ENCODE measurements at places on chromosomes 13 and 19.

DNA sequence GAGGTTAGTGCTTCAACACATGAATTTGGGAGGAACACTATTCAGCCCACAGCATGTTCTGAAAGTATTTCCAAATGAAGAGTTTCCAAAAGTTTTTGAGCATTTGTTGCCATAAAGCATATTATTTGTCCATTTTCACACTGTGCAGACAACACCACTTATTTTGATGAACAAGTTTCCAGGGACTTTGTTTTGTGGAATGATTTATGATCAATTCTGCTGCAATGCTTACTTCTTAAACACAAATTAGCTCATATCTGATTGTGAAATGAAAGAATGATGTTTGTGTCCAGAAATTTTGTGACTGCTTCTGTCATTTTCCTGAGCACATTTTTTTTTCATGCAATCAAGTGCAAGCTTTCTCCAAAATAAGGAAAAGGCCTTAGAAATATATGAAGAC lies 205.3 kb downstream of the RAP2A start:
- no peak for DNase-seq

DNA sequence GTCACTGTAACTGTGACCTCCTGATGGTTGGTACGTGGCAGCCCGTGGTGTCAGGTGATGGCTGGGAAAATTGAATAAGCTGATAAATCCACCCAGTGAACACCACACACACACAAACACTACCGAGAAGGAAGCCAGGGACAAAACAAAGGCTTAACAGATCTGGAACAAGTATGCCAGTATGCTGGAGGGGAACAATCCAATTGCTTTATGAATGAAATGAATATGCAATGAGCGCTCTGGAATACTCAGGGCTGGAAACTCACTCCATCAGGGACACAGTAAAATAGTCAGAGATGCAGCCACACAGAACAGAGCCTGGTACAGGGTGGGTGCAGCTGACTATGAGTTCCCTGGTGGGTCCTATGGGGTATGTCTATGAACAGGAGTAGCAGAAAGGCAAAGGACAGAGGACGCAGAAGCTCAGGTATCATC lies 16.7 kb downstream of the TMTC4 start:
- DNase-seq = no peak

- DNase-seq = peak; percentile 38
Observed at GRCh38 chr13:39016787-39017186, 21.1 kb downstream of the PROSER1 start.

GRCh38 chr13:71488201-71488600 lies 378.8 kb downstream of the DACH1 start:
- no peak for DNase-seq

- DNase-seq = no peak
Observed at GRCh38 chr13:80036845-80037504, 304.0 kb downstream of the SPRY2 start.

DNA sequence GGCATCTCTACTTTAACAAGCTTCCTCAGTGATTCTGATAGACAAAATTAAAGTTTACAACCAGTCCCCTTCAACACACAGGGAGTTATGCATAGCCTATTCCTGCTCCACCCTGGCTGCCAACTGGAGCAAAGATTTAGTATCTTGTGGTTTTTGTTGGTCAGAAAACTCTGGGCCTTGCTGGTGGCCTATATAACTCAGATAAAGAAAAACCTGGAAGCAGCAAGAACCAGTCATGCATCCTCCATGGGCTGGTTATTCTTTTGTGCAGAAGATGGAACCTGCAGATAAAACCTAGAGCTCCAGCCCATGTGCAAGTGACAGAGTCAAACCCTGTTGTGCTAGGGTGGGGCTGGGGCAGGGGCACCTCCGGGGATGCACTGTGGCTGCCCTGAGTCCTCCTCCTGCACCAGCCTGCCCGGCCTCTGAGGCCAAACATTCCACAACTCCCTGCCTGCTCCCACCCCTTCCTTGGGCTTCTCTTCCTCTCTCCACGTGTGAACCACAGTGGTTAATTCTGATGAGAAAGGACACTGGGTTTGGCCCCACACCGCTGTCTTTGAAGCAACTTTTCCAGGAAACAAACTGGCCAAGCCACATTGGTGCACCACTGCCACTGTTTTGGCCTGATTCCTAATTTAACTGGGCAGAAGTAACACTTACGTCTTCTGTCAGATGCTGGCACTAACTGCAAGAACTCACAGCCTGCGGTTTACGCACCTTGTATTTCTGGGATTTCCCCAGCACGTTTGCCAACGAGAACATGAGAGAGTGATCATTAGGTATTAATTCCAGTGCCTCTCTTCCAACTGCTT lies 23.3 kb upstream of the GGACT start:
- DNase-seq = no peak

DNA sequence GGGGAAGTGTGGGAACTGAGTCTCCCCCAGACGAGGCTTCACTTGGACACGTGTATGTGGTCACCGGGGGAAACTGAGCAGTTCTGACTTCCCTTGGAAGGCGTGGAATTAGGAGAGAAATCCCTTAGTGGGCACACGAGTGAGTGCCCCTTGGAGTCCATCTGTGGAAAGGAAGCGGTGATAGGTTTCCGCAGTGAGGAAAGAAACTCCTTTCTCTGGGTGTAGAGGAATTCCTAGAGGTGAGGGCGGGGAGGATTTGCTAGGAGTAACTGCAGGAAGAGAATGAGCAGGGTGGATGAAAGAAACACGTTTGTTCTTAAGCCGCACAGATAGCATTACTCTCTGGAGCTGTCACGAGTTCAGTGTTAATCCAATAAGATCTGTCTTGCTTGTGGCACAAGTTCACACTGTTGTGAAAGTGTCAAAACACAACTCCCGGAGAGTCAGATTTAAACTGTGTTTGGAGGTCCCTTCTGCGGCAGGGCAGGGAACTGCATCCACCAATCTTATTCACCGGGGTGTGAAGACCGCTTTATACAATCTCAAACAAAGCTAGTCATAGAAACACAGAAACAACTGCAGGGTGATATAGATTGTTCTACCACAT lies 1.2 kb downstream of the KL start:
- peak; percentile 74 for DNase-seq

GRCh38 chr19:8515317-8515716 lies 1.4 kb upstream of the ZNF414 start:
- peak; percentile 81 for DNase-seq

DNA sequence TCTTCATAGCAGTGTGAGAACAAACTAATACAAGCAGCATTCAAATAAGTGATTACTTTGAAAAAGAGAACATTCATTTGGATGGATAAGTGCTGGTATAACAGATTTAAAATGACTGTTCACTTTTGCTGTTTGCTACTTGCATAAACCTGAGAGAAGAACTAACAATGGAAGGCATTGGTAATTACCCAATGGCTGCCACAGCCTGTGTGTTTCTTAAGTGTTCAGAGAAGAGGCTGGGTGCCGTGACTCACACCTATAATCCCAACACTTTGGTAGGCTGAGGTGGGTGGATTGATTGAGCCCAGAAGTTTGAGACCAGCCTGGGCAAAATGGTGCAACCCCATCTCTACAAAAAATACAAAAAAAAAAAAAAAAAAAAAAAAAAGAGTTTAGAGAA lies 4.9 kb upstream of the TEX26 start:
- peak; percentile 25 for DNase-seq

- no peak for DNase-seq
Observed at GRCh38 chr13:94661406-94661805, 50.9 kb downstream of the SOX21 start.

GRCh38 chr13:105207572-105208293 lies 1327.7 kb downstream of the EFNB2 start:
- DNase-seq = no peak

DNA sequence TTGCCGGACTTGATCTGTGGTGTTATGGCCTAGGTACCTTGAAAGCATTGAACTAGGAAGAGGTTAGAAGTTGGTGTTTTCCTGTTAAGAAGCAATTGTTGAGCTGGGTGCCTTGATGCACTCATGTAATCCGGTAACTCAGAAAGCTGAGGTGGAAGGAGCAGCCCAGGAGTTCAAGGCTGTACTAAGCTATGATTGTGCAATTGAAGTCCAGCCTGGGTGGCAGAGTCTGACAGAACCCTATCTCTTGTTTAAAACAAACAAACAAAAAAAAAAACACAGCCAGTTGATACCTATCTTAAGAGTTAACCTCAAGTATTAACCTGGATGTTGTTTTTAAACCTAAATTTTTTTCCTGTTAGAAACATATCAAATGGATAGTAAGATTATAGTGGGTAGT lies 19.3 kb downstream of the SAFB start:
- DNase-seq = no peak

DNA sequence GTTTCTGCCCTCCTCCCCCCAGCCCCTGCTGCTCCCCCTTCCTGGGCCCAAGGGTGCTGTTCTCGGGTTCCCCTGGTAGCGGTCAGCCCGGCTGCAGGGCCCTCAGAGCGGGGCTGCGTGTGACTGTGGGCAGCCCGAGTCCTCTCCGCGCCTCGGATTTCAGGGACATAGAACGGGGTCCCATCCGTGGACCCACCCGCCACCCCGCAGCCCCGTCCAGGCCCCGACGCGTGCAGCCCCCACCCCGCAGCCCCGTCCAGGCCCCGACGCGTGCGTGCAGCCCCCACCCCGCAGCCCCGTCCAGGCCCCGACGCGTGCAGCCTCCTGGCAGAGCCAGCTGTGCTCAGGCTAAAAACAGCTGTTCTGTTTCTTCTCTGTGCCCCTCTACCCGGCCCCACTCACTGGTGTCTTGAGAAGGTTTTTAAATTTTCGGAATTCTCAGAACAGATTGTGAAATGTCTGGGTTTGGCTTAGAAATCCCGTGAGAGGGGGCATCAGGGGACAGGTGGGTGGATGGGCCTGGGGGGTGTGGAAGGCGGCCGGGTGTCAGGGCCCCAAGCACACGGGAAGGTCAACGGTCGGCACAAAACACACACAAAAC lies 5.5 kb upstream of the PRTN3 start:
- no peak for DNase-seq

DNA sequence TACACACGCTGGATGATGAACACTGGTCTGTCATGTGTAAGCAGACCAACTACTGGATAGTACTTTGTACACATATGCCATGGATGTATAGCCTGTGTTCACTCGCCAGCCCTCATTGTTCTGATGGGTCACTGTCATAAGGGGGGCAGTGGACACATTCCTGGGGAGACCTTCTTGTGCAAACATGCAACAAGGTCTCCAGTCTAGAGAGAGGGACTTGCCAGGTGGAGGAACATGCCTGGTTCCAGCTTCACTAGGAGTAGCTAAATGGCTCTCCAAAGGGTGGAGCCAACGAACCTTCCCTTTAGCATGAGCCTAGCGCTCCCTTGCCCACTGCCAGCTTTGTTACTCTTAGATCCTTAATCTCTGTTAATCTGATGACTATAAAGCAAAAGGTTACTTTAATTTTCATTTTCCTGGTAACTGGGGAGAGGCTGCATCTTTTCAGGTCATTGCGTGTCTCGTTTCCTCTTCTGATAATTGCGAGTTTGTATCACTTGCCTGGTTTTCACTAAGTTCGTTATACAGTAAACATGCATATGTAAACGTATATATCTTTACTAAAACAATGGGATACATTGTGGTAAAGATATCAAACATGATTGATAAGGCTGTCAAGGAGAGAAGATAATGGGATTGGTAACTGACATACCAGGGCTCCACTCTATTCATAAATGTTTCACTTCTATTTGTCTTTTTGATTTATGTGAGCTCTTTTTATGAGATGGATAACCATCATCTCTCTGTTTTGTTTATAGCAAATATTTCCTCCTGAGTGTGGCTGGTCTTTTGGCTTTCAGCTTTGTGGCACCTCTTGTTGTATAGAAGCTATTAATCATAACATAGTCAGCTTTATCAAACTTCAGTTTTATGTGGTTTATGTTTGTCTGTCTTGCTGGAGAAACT lies 235.2 kb upstream of the SGCG start:
- no peak for DNase-seq

- no peak for DNase-seq
Observed at GRCh38 chr13:107020393-107020792, 452.5 kb upstream of the ARGLU1 start.

DNA sequence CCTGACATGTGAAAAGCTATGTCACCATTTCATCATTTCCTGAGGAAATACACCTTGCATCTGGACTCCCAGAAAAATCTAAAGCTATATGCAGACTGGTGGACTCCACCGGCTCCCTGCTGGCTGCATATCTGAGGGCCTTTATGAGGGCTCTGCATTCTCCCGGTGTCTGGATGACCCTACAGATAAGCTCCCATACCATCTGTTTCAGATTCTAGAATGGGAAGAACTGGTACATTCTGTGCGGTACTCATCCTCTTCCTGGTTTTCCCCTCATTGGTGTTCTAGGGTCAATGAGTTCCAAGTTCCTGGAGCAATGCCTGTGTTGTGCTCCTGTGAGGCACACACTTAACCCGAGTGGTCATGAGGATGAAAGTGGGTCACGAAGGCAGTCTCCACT lies 60.4 kb downstream of the COL4A1 start:
- no peak for DNase-seq

DNA sequence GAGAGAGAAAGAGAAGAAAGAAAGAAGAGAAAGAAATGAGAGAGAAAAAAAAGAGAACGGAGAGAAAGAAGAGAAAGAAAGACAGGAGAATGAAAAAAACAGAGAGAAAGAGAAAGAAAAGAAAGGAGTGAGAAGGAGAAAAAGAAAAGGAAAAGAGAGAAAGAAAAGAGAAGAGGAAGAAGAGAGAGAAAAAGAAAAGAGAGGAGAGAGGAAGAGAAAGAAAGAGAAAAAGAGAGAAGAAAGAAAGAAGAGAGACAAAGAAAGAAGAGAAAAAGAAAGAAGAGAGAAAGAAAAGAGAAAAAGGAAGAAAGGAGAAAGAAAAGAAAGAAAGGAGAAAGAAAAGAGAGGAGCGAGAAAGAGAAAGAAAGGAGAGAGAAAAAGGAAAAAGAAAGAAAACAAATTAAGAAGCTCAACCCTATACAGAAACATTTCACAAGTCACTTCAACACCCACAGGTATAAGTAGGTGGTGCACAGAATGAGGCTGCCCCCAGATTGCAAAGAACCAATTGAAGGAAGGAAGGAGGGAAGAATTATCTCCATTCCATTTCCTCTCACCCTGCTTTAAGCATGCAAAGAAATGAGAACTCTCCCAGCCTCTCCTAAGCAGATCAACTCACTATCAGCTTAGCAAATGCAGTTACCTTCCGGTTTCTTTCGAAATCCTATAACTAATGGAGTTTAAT lies 98.8 kb upstream of the CACNA1A start:
- DNase-seq = no peak

DNA sequence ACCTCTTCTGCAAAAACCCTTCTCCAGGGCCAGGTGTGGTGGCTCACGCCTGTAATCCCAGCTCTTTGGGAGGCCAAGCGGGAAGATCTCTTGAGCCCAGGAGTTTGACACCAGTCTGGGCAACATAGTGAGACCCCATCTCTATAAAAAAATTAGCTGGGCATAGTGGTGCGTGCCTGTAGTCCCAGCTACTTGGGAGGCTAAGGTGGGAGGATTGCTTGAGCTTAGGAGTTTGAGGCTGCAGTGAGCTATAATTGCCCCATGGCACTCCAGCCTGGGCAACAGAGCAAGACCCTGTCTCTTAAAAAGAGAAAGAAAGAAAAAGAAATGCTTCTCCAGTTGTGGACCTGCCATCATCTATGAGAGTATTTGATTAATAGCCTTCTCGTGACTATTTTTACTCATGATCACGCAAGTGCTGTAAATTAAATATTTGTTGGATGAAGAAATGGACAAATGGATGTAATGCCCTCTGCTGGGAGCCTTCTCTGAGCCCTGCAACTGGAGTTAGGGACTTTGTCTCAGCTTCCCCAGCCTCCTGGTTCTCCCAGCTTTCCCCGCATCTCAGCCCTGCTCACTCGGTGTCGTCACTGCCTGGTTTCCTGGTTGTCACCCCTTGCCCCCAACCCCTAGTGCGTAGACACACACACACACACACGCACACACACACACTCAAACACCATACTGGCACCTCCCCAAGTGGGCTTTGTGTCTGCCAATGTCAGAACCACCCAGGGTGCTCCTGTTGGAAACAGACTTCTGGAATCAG lies 12.2 kb downstream of the WIZ start:
- no peak for DNase-seq
